Stimulated activated CD8-positive, alpha-beta memory T cell treated with anti-CD3 and anti-CD28 coated beads, Interleukin-7, amount 100 ng/mL, for 1 hour (primary cell): ENCODE measurements at places on chromosomes 4 and X.

DNA sequence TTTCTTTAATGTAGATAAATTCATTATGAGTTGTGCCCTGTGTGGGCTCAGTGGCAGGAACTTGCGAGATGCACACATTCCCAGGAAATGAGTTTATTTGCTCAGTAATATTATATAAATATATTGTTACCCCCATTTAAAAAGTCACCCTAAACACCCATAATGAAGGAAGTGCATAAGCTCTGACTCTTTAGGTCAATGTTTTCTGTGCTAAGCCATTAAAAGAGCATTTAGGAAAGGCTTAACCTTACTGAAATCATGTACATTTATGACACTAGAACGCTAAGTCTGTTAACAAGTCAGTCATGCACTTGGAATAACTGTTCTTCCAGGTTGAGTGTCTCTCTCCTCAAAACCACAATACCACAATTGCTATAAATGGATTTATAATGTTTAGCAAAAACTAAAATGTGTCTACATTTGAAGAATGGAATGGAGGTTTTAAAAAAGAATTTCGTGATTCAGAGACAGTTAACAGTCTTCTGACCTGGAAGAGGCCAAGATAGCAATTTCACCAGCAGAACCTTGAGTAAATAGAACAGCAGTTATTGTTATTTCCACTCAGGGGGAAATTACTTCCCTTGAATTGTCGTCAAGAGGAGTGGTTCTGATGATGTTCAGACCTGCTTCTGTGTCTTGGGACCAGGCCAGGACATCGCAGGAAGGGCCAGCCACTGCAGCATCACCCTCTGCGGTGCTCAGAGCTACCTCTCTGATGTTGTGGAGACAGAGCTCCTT is 91.1 kb upstream of the VEGFC start:
- DNase-seq = no peak

GRCh38 chrX:3191796-3192195 is 150.5 kb downstream of the ARSF start:
- DNase-seq = no peak

GRCh38 chrX:152537373-152537772 is 86.3 kb upstream of the GABRA3 start:
- DNase-seq = no peak

GRCh38 chr4:74794382-74795010 is at the start of gene BTC:
TSS of gene BTC (minus strand) at chr4:74794523. CDS start at chr4:74794325, 198 bp downstream.
- DNase-seq = no peak

DNA sequence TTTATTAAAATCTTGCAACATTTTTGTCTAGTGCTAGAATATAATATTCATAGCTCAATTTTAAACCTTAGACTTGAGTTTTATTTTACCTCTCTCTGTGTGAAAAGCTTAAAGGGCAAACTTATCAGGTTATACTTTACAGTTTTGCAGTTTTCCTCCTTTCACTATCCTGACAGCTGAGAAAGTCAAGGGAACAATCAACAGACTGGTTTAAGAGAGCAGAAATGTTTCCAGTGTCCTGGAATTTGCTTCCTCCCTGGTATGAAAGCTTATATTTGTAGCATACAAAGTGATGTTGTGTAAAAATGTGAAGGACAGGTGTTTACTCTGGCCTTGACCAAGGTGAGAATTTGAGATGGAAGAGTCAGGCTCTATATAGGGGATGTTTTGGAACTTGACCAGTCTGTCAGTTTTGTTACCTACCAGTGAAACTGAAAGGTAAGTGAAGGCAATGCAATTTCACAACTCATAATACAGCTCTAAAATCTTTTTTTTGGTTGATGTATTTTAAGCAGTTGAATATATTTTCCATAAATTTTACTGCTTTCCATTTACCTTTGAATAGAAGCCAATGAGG is 64.6 kb downstream of the FHIP1A start:
- DNase-seq = no peak
